CD4-positive, CD25-positive, alpha-beta regulatory T cell (primary cell): ENCODE measurements at places on chromosomes 6 and 20. TPM values are rescaled to one million over a fixed set of nuclear protein-coding genes. Genes with fewer than 3 reads are reported as not detected.

The SAMD5 gene
- not detected for total RNA-seq

The TFAP2A gene
- not detected for total RNA-seq

The PBOV1 gene
- not detected for total RNA-seq

The IL17F gene
- total RNA-seq = 0.64 TPM

- H3K27ac ChIP-seq = no peak overlapping the region
- H3K4me3 ChIP-seq = no peak overlapping the region
- peaks cover 15% of the 10 kb centered on the region for H3K4me1 ChIP-seq
- peaks cover 11% of the 10 kb centered on the region for H3K36me3 ChIP-seq
Measured at GRCh38 chr6:157867155-157867559, 44.1 kb downstream of the SNX9 start.

DNA sequence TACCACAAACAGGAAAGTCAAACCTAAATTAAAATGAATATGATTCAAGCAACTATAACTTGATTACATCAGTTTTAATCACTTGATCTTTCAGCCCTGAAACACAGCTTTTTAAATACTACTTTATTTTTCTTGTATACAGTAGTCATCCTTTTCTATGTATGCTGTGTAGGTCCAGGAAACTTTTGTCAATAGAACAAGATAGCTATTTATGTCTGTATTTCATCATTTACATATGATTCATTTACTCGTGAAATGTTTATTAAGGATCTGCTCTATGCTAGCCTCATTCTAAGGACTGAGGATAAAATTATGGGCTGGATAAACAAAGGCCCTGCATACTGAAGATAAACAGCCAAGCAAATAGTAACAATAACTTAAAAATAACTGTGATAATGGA lies 930.2 kb downstream of the TFAP2A start:
- no peaks in the 10 kb centered on the region for H3K27me3 ChIP-seq
- H3K4me3 ChIP-seq = no peak overlapping the region
- H3K27ac ChIP-seq = no peak overlapping the region
- H3K36me3 ChIP-seq = no peaks in the 10 kb centered on the region

GRCh38 chr20:33933469-33933909 lies 60.2 kb upstream of the RALY start:
- H3K4me3 ChIP-seq = no peak overlapping the region
- no peaks in the 10 kb centered on the region for H3K27me3 ChIP-seq
- H3K4me1 ChIP-seq = no peaks in the 10 kb centered on the region
- no peaks in the 10 kb centered on the region for H3K36me3 ChIP-seq
- no peak overlapping the region for H3K27ac ChIP-seq
- peak; percentile 47 for DNase-seq

DNA sequence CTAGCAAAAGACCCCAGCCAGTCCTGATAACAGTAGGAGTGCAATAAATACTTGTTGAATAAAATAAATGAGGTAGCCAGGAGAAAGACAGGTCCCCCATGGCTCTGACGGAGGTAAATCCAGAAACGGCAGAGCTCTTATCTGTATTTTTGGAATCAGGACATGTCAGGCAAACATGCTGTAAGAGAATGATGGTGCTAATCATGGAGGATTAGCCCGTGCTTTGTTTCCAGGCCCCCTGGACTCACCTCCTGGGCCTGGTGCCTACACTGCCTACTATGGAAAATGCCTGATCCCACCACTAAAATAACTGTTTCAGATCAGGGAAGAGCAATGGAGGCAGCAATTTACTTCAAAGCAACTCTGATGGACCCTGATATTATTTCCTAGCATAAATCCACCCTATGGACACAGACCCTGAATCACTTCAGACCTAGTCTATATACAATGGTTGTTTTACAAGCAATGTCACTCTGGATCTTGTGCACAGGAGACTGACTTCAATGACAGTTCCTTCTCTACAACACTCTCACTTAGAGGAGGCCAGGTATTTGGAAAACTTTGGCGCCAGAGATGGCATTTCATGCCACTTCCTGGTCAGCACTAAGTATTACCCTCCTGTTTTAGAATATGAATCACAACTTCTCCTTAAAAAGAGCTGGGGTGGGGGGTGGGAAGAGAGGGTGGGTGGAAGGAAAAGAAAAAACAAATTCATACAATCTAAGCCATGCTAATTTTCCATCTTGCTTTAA lies 6.4 kb downstream of the MRPL14 start:
- no peaks in the 10 kb centered on the region for H3K27me3 ChIP-seq
- H3K4me3 ChIP-seq = no peak overlapping the region
- H3K4me1 ChIP-seq = peaks cover 36% of the 10 kb centered on the region
- H3K27ac ChIP-seq = no peak overlapping the region

GRCh38 chr6:125232466-125232865 lies 69.3 kb downstream of the HDDC2 start:
- no peak for DNase-seq
- H3K27ac ChIP-seq = no peak overlapping the region
- H3K36me3 ChIP-seq = no peaks in the 10 kb centered on the region

GRCh38 chr6:167836721-167837120 lies 10.0 kb downstream of the AFDN start:
- H3K4me3 ChIP-seq = no peak overlapping the region
- no peak for DNase-seq
- H3K27ac ChIP-seq = no peak overlapping the region
- H3K4me1 ChIP-seq = no peaks in the 10 kb centered on the region

GRCh38 chr20:13661070-13661685 lies 22.4 kb upstream of the TASP1 start:
- no peak overlapping the region for H3K4me3 ChIP-seq
- DNase-seq = no peak
- H3K27ac ChIP-seq = no peak overlapping the region
- H3K4me1 ChIP-seq = no peaks in the 10 kb centered on the region

- peaks cover 37% of the 10 kb centered on the region for H3K4me1 ChIP-seq
- no peaks in the 10 kb centered on the region for H3K27me3 ChIP-seq
- H3K4me3 ChIP-seq = peak overlapping the region; percentile 9
- peaks cover 26% of the 10 kb centered on the region for H3K36me3 ChIP-seq
- no peak for DNase-seq
- H3K27ac ChIP-seq = peak overlapping the region; percentile 9
Measured at GRCh38 chr6:87682310-87682709, 19.7 kb downstream of the AKIRIN2 start.

GRCh38 chr20:2313316-2313715 lies 17.5 kb downstream of the TGM3 start:
- H3K36me3 ChIP-seq = no peaks in the 10 kb centered on the region
- no peaks in the 10 kb centered on the region for H3K4me1 ChIP-seq
- H3K27me3 ChIP-seq = no peaks in the 10 kb centered on the region
